ENCODE measurements at places on chromosomes 13 and 19. TPM values are rescaled to one million over a fixed set of nuclear protein-coding genes. Genes with fewer than 3 reads are reported as not detected.

GRCh38 chr19:3551792-3552095, 5.6 kb downstream of the MFSD12 start:
- no peaks in the 10 kb centered on the region for H3K36me3 ChIP-seq
- H3K4me3 ChIP-seq, result no peak overlapping the region
- no peaks in the 10 kb centered on the region for H3K27me3 ChIP-seq

GRCh38 chr13:21849323-21849722, 178.4 kb downstream of the FGF9 start:
- H3K36me3 ChIP-seq, result no peaks in the 10 kb centered on the region
- DNase-seq, result no peak
- no peaks in the 10 kb centered on the region for H3K27me3 ChIP-seq
- no peak overlapping the region for H3K27ac ChIP-seq
- H3K4me3 ChIP-seq, result no peak overlapping the region
- H3K4me1 ChIP-seq, result no peaks in the 10 kb centered on the region

The SIX5 gene
- 11.8 TPM for total RNA-seq

GRCh38 chr13:31088826-31089420, 72.8 kb downstream of the HSPH1 start:
- H3K4me1 ChIP-seq, result no peaks in the 10 kb centered on the region
- DNase-seq, result no peak
- no peak overlapping the region for H3K27ac ChIP-seq
- H3K4me3 ChIP-seq, result no peak overlapping the region
- no peaks in the 10 kb centered on the region for H3K27me3 ChIP-seq
- no peaks in the 10 kb centered on the region for H3K36me3 ChIP-seq

- DNase-seq, result no peak
- no peak overlapping the region for H3K4me3 ChIP-seq
- no peaks in the 10 kb centered on the region for H3K27me3 ChIP-seq
- no peaks in the 10 kb centered on the region for H3K36me3 ChIP-seq
- no peak overlapping the region for H3K27ac ChIP-seq
- no peaks in the 10 kb centered on the region for H3K4me1 ChIP-seq
These were observed 383.3 kb downstream of the RFC3 start for GRCh38 chr13:34201050-34201913.

Measured in breast epithelium (tissue), 4 donors.